ENCODE measurements at places on chromosomes 7 and 10.

- DNase-seq: no peak
Observed at GRCh38 chr10:33410096-33410859, 75.8 kb upstream of the NRP1 start.

- no peak for DNase-seq
Observed at GRCh38 chr7:152074673-152075072, 49.2 kb downstream of the GALNT11 start.

DNA sequence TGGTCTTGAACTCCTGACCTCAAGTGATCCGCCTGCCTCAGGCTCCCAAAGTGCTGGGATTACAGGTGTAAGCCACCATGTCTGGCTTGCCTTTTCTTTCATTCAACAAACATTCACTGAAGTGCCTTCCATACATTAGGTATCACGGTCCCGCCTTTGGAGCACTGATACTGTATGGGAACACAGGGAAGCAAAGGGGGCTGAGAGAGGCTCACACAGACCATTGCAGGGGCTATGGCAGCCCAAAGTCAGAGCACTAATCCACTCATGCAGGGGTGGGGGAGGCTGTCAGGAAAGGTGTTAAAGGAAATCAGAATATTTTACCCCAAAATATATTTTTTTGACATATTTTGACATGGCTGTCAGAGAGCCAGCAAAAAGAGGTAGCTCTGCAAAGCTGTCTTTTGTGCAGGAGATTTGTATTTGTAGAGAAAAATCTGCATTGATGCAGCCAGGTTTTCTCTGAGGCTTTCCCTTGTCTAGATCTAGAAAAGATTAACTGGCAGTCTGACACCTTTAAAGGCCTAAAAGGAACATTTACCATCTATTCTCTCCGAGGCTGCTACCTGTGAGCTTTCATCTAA, 42.0 kb upstream of the PDLIM1 start:
- DNase-seq: no peak

- no peak for DNase-seq
Observed at GRCh38 chr7:67716729-67717128, 720.1 kb downstream of the TYW1 start.

DNA sequence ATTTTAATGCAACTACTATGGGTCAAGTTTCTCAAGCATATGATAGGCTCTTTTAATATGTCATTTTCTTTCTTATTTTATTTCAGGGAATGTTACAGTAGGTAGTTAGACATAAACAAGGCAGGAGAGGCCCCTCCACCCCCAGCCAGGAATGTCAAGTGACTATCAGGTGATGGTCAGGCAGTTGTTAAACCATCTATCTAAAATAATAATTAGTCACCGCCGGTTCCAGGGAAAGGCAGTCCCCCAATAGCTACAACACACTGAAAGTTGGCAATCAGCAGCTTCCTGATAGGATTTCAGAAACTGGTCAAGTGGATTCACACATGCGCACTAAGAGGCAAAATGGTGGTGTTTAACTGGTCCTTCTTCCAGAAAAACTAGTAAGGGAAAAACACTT, 9.3 kb downstream of the OLAH start:
- DNase-seq: no peak
